CD4-positive, alpha-beta T cell treated with Interleukin-6 for 4 hours (primary cell): ENCODE measurements at places on chromosomes 16 and 17.
A peak's percentile ranks its signal among the peaks of the same experiment; 100 is the strongest.

GRCh38 chr17:9768381-9768934 lies 22.9 kb downstream of the DHRS7C start:
- DNase-seq, result no peak

DNA sequence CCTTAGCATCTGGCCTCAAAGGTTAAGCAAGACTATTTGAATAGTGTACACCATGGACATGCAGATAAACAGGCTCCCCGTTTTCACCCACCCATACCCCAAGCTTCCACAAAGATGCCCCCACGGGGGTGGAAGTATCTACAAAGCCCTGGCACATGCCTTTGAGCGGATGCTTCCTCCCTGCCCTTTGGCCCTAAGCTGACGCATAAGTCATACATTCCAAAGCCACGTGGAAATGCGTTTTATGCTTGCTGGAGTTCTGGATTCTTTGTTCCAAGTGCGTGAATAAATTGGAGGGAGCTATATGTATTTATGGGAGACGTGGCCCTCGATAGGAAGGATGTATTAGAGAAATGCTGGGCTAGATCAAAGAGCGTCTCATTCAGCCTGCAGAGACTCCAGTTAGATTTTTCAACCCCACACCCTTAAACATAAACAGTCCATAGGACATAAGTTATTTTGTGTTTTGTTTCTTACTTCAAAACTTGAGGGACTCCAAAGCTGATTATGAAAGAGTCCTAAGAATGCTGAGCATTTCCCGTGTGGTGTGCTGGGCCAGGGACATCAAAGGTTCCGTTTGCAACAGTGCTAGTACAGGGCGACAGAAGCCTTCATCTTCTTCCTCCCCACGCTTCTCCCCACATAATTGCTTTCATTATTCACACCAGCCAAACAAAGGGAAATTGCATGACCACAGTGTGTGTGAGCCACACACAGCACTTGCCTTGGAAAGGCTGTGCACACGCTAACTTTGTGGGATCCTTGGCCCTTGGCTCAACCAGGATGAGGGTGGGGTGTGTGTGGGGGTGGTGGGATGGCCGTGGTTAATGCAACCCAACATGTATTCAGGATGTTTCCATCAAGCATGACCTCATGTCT lies 73.6 kb downstream of the WIPI1 start:
- DNase-seq, result peak; percentile 38

DNA sequence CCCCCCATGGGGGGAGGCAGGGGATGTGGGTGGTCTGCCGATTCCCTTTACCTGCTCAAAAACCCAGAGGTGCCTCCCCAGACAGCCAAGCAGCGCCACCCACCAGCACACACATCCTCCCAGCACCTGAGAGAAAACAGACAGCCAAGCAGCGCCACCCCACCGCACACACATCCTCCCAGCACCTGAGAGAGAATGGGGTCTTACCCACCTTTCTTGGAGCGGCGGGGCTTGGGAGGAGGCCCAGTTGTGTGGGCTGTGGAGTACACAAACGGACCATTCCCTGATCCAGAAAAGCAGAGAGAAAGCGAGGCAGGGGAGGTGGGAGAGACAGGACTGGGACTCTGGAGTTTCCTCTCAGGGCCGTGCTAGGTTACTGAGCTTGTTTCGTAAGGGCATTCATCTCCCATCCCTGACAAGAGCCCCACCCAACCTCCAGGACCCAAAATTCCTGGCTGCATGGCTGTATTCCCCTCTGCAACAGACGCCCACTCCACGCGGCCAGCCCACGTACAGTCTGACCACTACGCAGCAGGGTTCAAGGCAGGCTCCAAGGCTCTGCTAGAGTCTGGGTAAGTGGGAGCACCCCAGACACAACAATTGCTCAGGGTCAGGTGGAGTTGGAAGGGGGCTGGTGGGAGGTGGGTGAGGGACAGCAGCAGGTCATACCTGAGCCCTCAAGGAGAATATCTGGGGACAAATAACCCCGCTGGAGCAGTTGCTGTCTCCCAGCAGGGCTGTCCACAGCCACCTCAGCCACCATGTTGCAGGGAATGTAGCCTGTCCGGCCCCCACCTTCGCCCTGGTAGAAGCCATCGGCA lies 22.3 kb downstream of the TSPOAP1 start:
- no peak for DNase-seq

DNA sequence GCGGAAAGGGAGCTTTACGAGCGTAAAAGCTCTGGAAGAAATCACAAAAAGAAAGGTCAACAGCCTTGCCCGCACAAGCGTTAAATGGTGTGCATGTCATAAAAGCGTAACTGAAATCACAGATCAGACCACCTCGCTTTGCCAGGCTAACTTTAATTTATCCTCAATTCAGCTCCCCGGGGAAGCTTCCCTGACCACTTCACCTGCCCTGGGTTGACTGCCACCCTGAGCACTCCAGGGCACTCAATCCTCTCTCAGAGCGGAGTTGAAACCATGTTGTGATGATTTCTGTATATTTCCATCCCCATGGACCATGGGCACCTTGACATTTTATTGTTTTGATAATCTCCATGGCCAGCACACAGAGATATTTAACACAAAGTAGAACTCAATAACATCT lies 16.1 kb upstream of the NAGS start:
- no peak for DNase-seq

DNA sequence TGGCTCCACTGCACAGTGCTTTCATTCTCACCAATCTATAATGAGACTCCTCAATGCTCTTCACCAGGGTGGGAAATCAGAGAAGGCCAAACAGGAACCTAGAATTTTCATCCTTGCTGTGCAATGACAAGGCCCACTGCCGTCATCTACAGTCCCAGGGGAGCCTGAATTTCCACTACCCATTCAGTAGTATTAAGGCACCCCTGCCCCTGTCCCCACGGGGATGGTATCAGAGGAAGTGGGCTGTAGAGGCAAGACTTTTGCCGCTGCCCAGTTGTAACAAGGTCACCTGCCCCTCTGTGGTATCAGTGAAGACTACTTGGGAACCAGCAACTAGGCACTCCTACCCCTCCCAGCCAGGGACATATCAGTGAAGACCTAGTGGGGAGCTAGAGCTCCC lies 104.5 kb downstream of the C16orf78 start:
- no peak for DNase-seq

GRCh38 chr17:7027335-7027734 lies 4.5 kb downstream of the BCL6B start:
- DNase-seq, result no peak

DNA sequence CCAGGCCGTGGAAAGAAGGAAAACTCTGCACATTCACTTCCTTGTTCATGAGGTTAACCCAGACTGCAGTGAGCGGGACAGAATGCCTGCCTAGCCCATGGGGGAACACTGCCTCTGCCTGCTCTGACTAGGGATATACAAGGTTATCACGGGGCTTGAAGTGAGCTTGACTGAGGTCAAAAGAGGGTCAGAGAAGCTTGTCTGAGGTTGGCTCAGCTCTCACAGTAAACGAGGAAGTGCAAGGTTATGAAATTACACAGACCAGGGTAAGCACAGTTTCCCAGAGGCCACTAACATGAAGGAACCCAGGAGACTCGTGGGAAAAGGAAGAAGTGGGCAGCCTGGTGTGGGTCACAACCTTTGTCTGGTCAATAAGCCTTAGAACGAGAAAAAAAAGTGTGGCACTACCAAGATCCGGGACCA lies 28.7 kb downstream of the HIC1 start:
- no peak for DNase-seq

DNA sequence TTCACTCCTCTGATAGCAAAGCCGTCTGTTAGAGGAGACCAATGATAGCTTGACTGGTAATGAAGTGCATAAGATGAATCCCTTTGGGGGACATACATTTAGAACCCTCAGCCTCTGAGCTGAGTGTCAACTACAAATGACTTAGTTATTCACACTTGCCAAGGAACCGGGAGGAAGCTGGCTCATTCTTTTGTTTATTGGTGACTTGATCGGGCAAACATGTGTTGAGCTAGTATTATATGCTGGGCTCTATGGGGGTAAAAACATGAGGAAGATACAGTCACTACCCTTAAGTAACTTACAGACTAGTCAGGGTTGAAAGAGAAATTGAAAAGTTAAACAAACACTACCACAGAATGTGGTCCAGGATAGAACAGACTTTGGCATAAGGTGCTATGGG lies 3.0 kb downstream of the CCL16 start:
- no peak for DNase-seq

DNA sequence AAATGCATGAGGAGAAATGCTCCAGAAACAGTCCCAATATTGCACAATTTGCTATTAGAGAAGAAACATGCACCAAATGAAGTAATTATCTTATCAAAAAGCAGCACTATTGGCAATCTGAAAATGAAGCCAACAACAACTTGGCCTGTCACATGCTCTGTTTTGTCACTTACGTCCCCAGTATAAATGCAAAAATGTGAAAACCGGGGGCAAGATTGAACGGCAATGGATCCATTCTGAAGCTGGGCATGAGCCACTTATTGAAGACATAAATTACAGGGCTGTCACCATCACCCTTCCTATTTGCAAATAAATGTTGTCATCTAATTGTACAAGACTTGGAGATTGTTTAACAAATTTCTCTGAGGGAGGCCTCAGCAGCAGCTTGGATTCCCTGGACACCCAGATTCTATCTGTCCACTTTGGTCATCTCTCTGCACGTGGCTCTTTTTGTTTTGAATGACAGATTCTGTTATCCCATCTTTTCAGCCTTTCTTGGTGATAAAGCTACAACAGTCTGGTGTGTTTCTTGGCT lies 180.2 kb upstream of the CDH5 start:
- no peak for DNase-seq

- DNase-seq, result no peak
Measured at GRCh38 chr16:15507301-15507958, 73.0 kb downstream of the BMERB1 start.

- no peak for DNase-seq
Measured at GRCh38 chr17:80890921-80891396, 100.7 kb upstream of the CHMP6 start.

DNA sequence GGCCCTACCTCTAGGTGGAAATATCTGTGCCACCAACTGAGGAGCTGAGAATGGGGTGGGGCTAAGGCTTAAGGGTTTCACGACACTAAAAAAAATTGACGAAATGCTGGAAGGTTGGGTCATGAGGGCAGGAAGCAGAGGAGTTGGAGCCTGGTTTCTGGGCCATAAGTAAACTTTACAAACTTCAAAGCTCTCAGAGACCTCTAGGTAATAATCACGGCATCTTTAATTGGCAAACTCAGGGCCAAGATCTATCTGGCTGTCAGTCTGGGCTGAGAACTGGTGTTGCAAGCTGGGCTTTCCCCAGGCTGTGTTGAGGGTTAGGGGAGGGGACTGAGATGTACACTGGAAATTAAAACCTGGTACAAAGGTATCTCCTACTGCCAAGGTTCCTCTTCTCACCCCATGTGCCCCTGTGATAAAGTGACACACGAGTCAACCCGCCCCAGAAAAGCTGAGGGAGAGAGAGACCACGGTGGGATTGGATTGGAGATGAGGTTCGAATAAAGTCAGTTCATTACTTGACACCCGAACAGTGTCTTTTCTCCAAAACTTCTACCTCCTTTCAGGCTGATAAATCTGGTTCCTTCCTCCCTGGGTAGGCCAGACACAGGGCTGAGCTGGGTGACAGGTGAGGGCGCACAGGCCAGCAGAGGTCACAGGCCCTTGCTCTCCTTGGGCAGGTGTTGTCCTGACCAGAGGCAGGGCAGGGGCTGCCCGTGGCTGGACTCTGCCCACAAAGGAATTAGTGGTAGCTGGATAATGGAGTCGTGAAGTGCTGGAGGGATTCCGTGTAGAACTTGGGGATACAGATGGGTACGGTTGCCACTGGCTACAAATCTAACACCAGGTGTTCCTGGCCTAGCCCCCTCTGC lies 4.0 kb upstream of the ZNF768 start:
- DNase-seq, result no peak

GRCh38 chr16:89938175-89938885 lies 10.2 kb upstream of the DEF8 start:
- DNase-seq, result no peak

DNA sequence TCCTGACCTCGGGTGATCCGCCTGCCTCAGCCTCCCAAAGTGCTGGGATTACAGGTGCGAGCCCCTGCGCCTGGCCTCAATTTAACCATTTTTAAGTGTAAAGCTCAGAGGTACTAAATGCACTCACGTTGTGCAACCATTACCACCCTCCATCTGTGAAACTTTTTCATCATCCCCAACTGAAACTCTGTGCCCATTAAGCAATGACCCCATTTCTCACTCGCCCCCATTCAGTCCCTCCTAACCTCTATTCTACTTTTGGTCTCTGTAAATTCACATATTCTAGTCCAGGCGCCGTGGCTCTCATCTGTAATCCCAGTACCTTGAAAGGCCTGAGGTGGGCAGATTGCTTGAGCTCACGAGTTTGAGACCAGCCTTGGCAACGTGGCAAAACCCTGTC lies 8.3 kb upstream of the SPNS3 start:
- no peak for DNase-seq

DNA sequence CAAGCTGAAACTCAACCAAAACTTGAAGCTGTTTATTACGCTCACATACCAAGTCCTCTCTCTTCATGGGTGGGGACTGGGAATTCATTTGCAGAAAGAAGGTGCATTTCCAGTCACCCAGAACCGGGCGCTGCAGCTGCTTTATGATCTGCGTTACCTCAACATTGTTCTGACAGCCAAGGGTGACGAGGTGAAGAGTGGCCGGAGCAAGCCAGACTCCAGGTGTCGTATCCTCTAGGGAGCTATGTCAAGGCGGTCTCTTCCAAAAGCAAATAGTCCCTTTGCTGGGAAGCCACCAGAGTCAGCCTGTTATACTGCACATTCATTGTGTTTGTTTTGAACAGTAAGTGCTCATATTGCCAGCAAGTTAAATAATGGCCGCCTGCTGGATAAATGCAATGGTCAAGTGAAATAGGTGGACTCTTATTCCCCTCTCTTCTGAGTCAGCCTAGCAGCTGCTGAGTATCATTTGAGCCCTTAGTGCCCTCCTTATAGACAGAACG lies 12.7 kb downstream of the COG1 start:
- no peak for DNase-seq

GRCh38 chr17:68981288-68981687 lies 26.1 kb upstream of the ABCA8 start:
- no peak for DNase-seq

GRCh38 chr16:2162676-2163118 lies 7.1 kb downstream of the TRAF7 start:
- DNase-seq, result no peak

- DNase-seq, result no peak
Measured at GRCh38 chr16:79265701-79266100, 334.8 kb downstream of the MAF start.

DNA sequence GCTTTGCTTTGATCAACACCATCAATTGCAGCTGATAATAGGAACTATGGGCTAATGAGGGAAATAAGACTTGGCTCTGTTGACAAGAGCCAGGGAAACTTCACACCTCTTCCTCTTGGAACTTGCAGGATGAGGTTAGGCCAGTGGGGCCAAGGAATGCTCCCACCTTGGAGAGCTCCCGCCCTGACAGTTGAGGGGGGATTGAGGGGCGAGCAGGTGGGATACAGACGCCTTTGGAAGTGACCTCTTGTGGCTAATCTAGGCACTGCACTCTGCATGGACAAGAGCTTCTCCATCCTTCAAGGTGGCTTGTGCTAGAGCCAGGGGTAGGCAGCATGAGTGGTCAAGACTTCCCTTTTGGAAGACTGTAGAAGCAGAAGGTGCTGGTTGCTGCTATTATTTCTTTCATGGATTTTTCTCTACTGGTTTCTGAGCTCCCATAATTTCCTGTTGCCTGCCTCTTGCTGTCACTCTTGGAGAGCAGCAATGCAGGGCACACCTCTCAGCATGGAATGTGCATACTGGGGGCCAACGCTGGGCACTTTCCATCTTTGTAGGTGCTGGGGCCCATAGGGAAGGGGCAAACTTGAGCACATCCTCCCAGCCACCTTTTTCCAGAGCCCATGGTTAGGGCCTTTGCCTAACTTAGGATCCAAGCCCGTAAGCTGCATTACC lies 2.3 kb upstream of the PHF12 start:
- peak; percentile 57 for DNase-seq
